ENCODE measurements at places on chromosomes 7 and 10.
A peak's percentile ranks its signal among the peaks of the same experiment; 100 is the strongest.

- no peak for DNase-seq
Measured at GRCh38 chr7:85162721-85163120, 24.1 kb downstream of the SEMA3D start.

DNA sequence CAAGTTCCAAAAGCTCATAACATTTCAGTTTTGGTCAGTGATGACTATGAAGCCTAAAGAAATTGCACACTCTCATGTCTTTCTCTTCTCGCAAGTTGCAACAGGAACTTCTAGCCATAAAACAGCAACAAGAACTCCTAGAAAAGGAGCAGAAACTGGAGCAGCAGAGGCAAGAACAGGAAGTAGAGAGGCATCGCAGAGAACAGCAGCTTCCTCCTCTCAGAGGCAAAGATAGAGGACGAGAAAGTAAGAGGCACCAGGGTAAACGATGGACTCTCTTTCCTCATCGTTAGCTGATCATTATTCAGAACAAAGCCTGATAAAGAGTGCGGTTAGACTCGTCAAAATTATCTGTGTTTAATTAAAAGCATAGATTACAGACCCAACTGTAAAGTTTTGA is 94.7 kb downstream of the HDAC9 start:
- DNase-seq: no peak

GRCh38 chr7:28840592-28840995 is 117.5 kb downstream of the TRIL start:
- DNase-seq: peak; percentile 50

DNA sequence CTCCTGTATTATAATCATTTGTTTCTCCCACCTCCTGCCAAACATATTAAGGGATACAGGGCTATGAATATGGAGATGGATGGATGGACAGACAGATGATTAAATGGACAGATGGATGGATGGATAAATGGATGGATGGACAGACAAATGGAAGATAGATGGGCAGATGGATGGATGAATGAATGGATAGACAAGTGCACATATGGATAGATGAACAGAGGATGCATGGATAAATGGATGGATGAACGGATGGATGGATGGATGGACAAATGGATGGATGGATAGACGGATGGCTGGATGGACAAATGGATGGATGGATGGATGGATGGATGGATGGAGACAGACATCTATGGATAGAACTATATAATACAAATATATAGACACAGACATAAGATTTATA is 59.8 kb downstream of the EBF3 start:
- DNase-seq: no peak

- DNase-seq: no peak
Measured at GRCh38 chr10:128275388-128276177, 149.4 kb upstream of the MKI67 start.

DNA sequence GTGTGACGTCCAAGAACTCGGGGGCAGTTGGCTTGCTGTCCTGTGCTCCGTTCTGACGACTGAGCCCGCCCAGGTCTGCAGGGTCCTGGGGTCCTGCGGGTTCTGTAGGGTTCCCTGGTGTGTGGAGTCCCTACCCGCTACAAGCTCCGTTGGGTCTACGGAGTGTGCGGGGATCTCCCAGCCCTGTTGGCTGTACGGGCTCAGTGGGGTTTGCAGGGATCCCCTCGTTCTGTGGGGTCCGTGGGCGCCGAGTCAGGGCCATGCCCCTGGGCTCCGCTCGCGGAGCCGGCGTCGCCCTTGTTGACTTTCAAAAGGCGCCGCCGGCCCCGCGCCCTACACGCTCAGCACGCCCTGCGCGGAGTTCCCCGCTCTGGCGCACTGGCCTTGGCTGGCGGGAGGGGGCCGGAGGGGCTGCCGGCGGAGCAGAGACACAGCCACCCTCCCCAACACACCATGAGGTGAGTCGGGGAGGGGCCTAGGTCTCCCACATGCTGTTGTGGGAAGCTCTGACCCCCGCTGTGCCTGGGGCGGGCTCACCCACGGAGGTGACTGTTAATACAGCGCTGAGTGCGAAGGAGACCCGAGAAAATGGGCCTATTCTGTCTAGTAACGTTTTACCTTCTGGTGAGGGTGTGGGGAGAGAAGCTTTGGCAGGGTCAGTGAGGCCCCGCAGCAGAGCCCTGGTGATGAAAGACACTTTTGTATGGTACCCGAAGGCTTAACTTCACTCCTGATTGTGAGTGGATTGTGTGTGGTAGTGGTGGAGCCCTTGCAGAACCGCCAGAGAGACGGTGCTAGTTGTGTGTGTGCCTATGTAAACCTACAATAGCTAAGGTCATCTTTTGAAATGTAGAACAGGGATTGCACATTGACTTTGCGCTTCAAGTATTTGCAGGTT is 8.1 kb downstream of the TASOR2 start:
- DNase-seq: no peak

DNA sequence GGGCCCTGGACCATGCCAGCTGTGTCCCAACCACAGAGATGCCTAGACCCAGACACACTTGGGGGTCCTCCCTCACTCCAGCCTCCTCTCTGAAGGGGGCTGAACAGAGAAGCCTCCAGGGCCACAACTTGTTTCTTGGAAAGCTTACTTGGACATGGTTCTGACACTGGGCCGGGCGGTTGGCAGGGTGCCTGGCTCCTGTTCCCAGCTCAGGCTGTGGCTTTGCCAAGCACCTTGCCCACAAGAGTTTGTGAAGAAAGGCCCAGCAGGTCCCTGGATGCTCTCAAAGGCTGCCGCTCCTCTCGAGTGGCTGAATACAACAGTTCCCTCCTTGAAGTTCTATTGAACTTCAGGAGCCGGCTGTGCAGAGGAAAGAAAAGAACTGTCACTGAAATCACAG is 181.6 kb downstream of the PTPN20 start:
- DNase-seq: no peak

DNA sequence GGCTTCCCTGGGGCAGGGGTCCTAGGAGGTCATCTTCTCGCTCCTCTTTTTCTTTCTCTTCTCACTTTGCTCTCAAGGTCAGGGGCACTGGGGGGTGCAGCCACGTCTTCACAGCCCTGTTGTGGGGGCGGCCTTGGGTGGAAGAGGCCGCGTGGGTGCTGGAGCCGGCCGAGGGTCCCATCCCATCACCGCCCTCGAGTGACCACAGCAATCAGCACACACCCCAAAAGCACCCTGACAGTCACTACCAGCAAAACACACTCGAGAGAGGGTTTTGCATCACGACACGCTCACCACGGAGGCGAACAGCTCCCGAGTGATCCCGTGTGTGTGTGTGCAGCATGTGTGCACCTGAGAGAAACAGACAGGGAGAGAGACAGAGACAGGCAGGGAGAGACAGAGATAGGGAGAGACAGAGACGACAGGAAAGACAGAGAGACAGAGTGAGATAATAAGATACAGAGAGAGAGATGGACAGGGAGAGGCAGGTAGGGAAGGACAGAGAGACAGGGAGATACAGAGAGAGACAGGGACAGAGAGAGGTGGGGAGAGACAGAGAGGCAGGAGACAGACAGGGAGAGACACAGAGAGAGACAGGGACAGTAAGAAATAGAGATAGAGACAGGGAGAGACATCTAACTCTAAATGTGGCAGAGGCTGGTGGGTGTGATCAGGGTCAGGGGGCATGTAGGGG is 100.9 kb downstream of the WDR37 start:
- DNase-seq: no peak

DNA sequence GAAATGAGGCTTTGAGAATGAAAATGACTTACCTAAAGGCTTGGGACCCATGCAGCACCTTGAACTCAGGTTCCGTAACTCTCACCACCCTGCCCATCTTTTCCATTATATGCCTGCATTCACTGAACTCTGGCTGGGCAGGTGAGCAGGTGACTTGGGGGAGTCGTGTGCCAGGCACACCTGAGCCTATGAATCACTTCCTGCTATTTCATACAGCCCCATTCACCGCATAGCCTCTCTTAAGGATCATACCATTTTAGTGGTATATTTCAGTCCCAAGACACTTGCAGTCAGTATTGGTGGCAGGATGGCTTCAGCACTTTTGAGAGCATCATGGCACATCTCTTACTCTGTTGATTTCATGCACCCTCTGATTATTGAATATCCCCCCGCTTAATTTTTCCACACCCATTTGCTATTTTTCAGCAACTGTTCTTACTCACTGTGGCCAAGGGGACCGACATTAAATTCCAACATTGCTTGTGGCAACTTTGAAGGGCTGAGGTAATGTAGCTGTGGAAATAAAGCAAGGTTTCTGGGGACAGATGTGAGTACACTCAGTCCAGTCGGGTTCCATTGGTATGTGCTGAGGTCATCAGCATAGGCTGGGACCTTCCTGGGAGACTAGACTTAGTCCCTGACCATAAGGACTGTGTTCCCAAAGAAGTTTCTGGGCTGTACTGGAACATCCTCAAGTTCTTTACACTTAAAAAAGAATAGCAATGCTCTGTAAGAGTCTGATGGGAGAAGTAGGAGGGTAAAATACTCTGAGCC is 39.8 kb upstream of the ZNF438 start:
- DNase-seq: no peak

DNA sequence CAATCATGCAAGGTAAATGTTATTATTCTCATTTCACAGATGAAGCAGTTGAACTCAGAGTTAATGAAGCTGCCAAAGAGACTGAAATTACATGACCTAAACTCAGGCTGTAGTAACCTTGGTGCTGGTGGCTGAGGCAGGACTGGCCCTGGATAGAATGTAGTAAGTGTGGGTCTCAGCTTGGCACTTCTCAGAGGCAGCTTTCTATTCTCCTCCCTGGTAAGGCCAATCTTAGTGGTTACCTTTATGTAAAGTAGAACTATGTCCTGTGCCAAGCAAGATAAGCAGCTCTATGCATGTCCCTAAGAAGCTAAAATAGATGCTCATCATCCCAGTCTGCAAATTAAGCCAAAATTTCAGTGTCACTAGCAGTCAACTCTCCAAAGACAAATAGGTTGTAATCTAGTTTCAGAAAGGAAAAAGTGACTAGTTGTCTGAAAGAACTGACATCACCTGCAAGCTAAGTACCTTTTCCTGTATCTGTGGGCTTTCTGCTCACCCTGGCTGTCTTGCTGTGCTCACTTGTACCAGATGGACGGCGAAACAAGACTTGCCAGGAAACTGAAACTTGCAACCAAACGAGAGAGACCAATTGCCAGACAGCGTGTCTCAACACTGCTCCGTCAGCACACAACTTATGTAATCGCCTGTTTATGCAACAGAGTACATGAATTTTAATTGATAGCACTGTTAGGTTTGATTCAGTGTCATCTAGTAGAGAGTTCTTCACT is 43.7 kb downstream of the CH25H start:
- no peak for DNase-seq

- no peak for DNase-seq
Measured at GRCh38 chr7:36180121-36180520, 27.1 kb downstream of the EEPD1 start.

GRCh38 chr7:100215895-100216294 is 3.9 kb upstream of the PVRIG start:
- DNase-seq: no peak

- DNase-seq: no peak
Measured at GRCh38 chr7:8114175-8114574, 145.6 kb downstream of the GLCCI1 start.

- no peak for DNase-seq
Measured at GRCh38 chr10:129174232-129175014, 292.6 kb upstream of the MGMT start.

- no peak for DNase-seq
Measured at GRCh38 chr7:149775176-149775556, 1.8 kb upstream of the ZNF467 start.

DNA sequence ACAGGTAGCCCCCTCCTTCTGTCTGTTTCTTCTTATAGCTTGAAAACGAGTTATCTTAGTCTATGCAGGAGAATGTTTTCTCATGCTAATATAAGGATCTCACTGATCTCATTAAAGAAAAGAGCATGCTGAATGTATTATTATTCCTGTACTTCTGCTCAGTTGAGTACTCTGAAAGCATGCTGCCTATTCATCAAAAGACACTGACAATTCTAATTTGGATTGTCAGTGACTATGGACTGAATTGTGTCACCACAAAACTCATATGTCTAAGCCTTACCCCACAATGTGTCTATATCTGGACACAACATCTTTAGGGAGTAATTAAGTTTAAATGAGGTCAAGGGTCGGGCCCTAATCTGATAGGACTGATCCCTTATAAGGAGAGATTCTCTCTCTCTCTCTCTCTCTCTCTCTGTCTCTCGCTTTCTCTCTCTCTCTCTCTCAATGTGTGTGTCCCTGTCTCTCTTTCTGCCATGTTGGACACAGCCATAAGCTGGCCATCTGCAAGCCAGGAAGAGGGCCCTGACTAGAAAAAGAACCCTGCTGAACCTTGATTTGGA is 98.4 kb downstream of the GNAT3 start:
- no peak for DNase-seq

DNA sequence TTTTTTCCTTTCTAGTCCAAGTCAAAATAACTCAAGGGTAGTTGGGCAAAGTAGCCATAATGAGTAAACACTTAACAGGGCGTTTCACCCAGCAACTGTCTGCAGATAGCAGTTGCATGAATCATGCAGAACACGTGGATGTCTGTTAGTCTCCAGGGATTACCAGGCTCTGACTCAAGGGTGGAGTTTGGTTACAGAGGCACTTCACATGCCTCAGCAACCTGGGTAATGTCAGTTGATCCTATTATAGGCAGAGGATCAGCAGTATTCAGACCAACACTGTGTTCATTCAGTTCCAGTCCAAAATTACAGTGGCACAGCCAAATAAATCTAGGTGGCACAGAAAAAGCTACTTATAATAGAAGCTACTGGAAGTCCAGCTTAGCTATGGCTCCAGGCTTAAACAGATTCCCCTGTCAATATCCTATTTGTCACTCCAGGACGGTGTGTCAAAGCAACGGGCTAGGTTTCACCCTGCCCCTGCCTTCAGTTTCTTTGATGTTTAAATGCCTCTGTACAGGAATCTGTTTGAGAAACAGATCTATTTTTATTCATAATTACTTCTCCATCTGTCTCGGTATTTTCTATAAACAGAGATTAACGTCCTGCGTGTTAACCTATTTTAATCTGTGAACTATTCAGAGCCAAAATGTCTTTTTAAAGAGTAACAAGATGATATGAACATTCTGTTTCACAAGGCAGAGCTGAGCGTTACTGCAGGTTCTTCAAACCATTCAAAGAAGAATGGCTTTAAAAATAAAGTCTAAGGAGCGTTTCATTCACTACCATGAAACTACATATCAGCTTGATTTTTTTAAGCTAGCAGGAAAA is 162.6 kb upstream of the AKR1E2 start:
- DNase-seq: no peak

Data from NCI-H1417 treated with DMSO at 0.1 percent for 48 hours (cell line).